NCI-H2029 (cell line): ENCODE measurements at places on chromosomes 5 and 9.

DNA sequence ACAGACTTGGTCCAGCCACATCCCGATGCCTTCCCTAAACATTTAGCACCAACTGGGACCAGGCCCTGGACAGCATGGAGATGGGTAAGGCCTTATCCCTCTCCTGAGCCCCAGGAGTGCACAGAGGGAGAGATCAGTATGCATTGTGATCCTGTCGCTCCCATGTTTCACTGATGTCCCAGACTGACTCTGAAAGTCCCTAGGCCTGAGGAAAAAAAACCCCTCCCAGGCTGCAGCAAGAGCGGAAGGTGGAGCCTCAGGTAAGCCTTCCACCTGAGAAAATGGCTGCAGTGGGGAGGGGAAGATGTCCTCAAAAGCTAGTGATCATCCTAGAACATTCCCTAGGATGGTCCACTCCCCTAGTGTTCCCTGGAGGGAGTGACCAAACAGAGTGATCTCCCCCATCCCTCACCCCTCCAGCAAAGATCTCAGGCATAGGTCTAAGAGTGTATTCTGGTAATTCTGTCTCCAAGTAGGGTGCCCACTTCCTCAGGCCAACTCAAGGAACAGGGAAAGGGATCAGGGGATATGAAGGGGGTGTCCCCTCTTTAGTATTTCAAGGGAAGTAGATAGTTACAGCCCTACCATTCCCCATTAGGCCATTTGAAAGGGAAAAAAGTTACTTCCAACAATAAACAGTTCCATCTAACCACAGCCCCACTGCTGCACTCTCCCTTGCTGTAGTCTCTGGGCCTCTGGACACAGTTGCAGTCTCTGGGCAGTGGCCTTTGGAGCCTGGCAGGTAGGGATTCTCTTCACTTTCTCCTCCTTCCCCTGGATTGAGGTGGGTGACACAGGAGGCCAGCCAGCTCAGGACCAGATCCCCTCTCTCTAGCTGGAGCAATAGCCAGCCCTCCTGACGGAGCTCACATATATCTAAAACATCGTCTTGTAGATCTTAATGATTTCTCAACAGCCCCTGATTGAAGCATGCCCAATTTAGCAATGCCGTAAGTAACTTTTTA is 6.8 kb upstream of the CXXC5 start:
- no peak for DNase-seq

- DNase-seq = no peak
Observed at GRCh38 chr9:130092910-130093309, 39.2 kb downstream of the GPR107 start.

- DNase-seq = no peak
Observed at GRCh38 chr5:816176-816575, 31.6 kb upstream of the ZDHHC11B start.

GRCh38 chr9:111943746-111944145 is 47.1 kb downstream of the UGCG start:
- no peak for DNase-seq

GRCh38 chr5:159582756-159583541 is 252.7 kb upstream of the IL12B start:
- no peak for DNase-seq

DNA sequence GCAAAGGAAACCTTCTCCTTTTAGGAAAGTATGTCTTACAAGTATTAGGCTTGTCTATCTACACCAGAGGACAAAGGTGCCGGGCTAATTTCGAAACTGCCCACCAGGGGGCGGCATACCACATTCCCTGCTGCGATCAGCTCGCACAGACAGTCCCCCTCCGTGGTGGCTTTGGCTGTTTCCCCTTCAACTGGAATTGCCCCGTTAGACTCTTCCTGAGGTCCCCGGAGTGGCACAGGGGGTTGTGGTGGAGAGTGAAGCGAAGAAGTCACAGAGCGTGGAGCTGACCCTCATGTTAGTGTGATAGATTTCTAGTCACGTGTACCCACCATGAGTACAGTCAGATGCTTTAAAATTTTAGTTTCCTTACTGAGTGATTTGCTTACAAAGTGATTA is 17.5 kb downstream of the PTTG1 start:
- DNase-seq = peak; percentile 57

GRCh38 chr5:54541823-54542783 is 24.5 kb downstream of the SNX18 start:
- peak; percentile 84 for DNase-seq

DNA sequence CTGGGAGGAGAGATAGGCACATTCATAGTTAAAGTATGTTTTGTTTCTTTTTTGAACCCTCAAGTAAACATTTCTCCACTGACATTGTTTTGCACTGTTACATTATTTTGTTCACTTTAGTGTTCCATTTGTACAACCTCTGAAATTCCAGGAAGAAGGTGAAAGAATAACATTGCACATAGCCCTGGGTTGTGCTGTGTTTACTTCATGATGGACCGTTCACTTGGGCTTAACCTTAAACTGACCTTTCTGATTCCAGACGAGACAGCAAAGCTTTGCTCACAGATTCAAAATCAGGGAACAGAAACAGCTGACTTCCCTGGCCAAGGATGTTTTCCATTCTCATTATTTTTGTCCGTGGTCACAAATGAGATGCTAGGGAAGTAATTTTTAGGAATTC is 42.8 kb upstream of the GDNF start:
- no peak for DNase-seq

DNA sequence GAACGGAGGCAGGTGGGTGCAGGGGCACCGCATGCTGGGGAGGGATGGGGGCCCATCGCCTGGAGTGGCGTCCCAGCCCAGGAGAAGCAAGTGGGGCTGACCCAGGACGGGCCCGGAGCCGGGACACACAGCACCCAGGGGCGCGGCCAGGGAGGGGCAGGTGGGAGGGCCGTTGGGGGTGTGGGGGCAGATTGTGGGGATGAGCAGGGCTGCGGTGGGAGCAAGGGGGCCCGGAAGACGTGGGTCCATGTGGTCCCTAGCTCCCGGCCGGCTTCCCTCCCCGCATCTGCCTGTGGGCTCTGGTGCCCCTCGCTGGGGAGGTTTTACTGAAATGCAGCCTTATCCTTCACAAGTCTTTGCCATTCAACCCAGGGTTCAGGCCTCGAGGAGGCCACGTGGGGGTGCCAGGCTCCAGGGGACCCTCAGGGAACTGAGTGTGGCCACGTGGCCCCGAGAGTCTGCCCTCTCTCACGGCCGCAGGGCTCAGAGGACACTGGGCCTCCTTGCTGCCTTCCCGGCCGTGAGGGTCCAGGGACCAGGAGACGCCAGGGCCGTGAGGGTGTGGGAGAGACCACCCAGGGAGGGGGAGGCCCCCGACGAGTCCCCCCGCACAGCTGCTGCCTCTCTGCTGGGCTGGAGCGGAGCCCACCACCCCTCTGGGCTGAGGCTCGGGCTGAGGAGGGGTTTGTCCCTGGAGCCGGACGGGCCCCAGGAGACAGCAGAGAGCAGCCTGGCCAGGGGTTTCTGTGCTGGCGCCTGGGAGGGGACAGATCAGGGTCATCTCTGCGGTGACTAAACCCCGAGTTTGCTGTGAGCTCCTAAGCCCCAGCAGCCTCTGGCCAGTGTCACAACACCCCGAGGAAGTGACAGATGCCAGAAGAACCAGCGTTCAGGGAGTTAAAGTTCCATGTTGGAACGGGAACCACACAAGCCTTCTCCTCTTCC is 35.2 kb downstream of the SLC9A3 start:
- no peak for DNase-seq

DNA sequence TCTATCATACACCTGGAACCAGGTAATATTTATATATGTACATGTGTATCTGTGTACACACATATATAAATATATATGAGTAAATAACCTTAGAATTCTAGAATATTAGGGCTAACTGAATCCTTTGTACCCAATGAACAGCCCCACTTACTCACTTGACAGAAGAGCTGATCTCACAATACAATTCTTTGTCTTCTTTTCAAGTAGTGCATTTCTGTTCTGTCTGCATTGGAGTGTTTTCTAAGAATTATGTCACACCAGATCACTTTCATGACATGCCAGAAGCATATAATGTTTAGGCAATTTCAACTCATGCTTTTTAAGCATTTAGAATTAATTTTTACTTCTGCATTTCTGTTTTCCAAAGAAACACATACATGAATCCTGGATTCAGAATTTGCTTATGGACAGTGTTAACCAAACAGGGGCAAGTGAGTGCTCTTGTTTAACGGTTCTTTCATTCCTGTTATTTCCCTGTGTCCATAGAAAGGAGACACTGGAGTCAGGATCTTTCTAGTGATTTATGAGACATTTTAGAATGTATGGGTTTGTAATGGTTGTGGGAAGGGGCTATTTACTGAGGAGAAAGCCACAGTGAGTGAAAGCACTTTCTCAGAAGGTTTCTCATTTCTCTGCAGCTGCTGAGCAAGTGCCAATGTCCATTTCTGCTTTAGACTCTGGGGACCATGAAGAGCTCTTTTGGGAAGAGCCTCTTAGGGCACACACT is 123.2 kb downstream of the RMI1 start:
- no peak for DNase-seq

- no peak for DNase-seq
Observed at GRCh38 chr9:133888809-133889491, 103.2 kb downstream of the VAV2 start.

DNA sequence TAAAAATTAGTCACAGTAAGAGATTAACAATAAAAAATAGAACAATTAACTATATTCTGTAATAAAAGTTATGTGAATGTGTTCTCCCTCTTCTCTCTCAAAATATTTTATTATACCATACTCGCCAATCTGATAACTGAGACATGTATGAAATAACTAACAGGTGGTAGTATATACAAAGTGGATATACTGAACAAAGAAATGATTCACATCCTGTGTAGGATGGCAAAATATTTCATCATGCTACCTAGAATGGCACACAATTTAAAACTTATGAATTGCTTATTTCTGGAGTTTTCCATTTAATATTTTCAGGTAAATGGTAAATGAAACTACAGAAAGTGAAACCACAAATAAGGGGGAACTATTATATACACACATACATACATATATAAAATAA is 152.5 kb downstream of the RNF180 start:
- DNase-seq = no peak

DNA sequence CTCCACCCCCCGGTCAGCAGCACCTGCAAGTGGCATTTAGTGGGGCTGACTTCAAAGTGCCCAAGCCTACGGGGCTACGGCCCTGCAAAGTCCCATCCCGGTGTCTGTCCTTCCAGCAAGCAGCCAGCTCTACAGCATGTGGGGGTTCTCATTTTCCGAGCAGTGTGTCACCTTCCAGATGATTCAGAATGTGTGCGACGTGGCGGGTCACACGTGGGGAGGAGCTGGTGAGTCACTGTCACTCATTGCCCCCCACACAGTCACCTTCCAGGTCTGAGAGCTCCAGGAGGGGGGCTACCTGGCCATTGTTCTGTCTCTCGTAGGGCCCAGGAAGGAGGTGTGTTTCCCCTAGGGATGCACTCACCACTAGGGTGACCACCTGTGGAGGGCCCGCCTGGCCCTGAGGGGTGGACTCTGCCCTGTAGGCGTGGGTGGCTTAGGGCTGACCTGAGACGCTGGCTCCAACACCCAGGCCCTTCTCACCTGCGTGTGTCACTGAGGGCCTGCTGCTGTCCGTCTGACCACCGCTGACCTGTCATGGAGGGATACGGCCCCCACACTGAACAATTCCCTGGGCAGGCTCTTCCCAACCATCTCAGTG is 70.2 kb downstream of the SEMA4D start:
- no peak for DNase-seq

DNA sequence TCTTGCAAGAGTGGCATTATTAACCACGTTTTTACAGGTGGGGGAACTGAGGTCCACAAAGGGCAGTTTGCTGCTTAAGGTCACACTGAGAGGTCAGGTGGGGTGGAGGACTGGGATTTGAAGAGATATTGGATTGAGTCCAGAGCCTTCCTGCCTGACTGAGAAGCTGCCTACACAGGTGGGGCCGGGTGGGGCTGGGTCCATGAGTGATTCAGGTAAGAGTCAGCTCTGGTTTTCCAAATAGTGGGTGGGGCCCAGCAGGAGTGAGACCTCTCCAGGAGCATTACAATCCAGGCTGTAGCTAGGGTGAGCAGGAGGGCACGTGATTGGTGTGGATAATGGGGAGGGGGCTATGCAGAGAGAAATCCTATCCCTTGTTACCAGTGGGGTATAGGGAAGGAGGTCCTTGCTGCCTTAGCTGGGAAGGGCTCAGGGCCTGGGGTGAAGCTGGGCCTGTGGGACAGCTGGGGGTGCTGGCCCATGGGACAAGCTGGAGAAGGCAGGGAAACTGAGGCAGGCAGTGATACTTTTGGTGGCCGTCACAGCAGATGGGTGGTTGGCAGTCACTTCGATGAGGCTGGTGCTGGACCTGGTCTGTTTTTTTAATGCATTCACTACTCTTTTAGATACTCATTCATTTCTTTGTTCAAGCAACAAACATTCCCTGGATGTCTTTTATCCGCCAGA is 2.9 kb upstream of the PTGS1 start:
- DNase-seq = no peak

GRCh38 chr5:164498438-164498837 is 993.0 kb downstream of the MAT2B start:
- DNase-seq = no peak

DNA sequence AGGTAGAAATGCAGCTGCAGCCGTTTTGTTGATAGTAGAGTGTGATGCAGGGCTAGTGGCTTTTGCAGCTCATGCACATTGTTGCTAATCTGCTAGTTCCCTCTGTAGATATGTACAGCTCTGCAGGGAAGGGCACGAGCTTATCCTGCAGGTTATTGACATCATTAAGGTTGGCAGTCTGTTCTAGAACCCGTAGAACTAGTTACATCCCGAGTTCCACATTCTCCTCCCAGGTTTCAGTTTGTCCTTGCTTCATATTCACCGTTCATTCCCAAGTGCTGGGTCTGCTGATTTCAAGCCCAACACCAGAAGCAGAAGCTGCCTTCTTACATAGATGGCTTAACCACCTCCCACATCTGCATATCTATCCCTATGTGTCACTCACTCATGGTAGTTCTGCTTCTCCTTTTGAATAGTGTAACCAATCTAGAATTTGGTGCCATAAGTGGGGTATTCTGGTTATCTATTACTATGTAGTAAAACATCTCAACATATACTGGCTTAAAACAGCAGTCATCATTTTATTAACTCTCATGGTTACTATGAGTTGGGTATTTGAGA is 38.1 kb downstream of the CRHBP start:
- DNase-seq = no peak
